ENCODE measurements at places on chromosomes 16 and 17.

- no peak for DNase-seq
Measured at GRCh38 chr17:39212195-39212810, 12.2 kb downstream of the RPL19 start.

DNA sequence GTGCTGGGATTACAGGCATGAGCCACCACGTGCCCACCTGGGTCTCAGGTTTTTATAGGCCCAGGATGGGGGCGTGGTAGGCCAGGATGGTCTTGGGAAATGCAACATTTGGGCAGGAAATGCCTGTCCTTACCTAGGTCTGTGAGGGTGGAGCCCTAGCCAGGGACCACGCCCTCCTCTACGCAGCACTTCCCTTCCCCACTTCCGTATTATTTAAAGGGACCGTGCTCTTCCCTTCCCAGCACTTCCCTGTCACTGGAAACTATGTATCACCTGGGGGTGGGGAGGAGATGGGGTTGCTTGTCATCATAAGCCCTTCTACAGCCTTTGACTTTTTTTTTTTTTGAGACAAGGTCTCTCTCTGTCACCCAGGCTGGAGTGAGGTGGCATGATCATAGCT, 238.9 kb upstream of the NLRP1 start:
- no peak for DNase-seq

DNA sequence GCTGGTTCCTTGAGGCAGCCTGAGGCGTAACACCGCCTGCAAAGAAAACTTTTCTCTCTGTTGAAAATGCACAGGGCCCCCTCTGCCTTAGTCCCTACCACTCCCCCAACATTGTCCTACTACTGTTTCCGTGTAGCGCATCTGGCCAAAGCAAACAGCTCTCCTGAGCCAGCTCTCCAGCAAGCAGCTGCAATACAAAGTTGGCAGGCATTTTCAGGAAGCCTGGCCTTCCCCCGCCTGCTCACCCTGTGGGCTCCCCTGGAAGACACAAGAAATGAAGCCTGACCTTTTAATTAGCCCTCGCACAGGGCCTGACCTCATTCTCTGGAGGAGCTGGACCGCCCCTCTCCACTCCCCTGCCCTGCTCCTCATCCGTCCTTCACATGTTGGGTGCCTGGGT, 66.7 kb downstream of the SOX9 start:
- no peak for DNase-seq

- no peak for DNase-seq
Measured at GRCh38 chr17:732902-733720, 715 bp downstream of the TLCD3A start.

DNA sequence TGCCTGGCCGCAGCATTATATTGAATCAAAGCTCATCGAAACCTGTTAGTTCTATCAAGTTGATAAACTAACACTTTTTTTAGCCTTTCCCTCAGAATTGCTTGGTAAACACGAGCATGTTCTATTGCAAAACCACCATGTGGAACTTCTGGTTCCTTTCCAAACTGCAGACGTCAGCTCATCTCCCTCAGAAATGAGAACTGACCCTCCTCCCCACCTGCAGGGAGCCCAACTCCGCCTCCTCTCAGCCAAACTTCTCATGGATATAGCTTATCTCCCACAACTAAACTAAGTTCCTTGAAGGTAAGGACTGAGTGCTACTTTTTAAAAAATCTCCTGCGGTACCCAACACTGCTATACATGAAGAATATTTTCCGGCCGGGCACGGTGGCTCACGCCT, 6.7 kb downstream of the SHMT1 start:
- no peak for DNase-seq

DNA sequence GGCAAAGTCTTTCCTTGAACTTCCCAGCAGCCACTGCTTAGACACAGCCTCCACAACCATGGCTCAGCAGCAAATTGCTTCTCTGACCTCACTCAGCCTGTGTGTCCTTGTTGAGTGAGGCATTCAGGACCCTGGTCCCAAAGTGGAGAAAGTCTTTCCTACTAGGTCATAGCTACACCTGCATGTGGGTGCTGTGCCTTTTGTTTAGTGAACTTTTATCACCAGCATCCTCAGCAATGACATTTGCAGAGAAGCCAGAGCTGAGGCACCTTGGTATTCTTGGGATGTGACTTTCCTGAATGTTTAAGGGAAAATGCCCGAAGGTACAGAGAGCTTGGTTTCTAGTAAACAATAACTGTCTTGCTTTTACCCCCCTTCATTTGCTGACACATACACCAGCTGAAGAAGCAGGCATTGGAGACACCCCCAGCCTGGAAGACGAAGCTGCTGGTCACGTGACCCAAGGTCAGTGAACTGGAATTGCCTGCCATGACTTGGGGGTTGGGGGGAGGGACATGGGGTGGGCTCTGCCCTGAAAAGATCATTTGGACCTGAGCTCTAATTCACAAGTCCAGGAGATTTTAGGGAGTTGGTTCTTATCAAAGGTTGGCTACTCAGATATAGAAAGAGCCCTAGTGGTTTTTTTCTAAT, 20.9 kb upstream of the STH start:
- no peak for DNase-seq

GRCh38 chr17:76723812-76724211, 2.6 kb downstream of the JMJD6 start:
- DNase-seq = no peak

DNA sequence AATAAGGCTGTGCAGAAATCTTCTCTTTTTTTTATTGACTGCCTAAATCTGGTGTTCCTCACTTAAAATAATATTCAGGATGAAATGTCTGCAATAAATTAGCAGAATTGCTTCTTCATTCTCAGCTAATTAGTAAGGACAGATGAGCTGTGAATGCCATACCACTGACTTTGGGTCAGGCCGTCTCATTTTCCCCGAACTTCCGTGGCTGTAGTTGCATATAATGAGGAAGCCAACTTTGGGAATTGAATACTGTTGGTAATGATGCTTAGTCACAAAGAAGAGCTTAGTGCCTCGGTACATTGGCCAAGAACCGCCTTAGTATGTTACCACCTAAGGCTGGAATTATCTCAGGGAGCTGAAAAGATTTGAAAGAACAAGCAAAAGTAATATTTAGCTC, 47.6 kb downstream of the NUP93 start:
- DNase-seq = no peak
